ENCODE measurements at places on chromosomes 6 and 20.

GRCh38 chr20:37703035-37703845 is 9.4 kb downstream of the CTNNBL1 start:
- peak; percentile 23 for DNase-seq

DNA sequence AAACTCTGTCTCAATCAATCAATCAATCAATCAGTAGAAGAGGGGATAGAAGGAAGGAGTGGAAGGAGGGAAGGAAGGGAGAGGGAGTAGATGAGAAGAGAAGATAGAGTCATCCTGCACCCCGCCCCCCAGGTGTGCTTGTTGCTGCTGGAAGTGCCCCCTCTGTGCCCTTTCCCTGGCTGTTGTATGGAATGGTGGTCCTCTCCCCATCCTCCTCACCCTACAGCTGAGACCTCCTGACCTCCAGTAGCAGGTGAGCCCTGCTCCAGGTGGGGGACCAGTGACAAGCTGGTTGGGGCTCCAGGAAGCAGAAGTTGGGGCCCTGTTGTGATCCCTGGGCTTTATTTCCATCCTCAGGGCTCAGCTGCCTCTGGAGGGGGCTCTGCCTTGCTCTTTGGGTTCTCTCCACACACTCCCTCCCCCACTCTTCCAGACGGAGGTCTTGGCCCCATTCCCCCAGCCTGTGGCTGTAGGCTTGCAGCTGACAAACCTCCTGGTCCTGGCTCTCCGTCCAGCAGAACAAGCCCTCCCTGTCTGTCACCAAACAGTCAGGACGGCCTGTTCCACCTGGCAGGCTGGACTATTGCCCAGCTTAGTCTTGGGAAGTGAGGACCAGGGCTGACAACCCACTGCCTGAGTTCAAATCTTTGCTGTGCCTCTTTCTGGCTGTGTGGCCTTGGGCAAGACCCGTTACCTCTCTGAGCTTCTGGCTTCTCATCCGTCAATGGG is 26.0 kb upstream of the SCRT2 start:
- DNase-seq = no peak

- no peak for DNase-seq
Observed at GRCh38 chr6:133130863-133131262, 110.3 kb upstream of the EYA4 start.

DNA sequence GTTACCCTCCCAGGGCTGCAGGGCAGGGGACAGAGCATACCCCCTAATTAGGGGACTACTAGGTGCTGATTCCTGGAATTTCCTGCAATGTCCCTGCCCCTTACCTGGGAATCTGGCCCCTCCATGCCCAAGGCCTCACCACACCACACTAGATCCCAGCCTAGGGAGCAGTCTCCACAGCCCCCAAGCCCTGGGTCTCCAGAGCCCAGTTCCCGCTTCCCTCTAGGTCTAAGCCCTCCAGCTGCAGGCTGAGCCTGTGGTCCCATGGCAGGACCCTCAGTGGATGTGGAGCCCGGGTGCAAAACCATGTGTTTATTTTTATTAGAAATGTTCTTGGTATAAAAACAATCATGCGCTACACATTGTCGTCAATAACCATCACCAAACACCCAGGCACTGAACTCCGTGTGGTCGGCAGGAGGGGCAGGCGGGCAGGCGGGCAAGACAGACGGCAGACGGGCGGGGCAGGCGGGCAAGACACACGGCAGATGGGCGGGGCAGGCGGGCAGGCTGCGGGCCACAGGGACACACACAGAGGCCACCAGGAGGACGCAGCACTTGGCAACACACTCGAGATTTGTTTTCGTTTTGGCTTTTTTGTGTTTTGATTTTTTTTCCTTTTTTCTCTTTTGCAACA is 124.2 kb downstream of the GRM4 start:
- no peak for DNase-seq

DNA sequence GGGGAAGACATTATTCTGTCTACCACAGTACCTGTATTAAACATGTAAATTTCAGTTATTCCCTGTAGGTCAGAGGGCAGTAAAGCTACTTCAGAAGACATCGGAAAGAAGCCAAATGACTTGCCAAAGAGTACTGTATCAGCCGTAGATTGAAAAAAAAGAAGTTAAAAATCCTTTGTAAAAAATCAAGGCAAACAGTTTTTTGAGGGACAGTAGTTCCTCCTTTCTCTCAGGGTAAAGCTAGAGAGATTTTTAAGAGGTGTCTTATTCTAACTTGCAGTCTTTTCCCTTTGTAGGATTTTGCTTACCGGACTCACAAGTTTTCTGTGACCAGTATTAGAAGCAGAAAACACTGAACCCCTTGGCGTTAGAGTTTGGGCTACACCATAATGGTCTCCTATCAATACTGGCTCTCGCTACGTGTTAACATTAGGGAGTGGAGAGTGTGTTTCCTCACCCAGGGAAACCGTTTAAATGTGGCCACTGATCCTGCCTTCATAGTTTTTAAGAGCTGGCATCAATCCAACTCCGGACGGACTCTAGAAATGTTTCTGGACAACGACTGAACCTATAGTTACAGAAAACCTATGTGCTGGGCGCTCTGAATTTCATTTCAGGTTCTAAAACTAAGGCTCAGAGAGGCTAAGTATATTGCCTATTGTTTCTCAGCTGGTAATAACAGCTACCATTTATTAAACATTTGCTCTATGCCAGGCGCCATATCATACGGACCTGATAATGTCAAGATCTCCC is 1.3 kb upstream of the ASXL1 start:
- DNase-seq = no peak

- no peak for DNase-seq
Observed at GRCh38 chr6:9463311-9463710, 951.6 kb downstream of the TFAP2A start.

- DNase-seq = no peak
Observed at GRCh38 chr6:40387127-40387870, 199.9 kb downstream of the LRFN2 start.

DNA sequence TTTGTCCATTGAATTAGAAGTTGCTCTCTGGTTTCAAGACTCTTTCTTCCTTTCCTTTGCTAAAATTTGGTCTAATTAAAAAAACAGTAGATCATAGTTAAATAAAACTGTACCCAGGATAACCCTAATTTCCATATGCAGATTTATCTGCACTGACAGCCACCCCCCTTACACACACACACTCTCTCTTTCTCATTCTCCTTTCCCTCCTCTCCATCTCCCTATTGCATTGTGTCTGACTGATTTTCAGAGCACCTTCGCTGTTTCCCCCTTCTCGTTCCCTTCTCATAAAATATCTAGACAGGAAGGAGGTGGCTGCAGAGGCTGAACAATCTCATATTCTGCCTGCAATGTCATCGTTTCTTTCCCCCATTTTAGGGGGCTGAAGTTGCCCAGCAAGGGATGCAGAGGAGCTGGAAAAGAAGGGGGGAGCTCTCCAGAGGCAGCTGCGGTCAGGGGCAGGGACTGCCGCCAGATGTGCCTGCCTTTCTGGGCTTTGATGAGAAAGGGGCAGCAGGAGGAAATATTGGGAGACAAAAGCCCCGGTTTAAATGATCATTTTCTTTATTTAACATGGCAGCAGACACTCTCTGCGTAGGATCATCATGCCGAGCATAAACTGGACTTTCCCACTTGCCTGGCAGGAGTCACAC is 22.5 kb upstream of the MMS22L start:
- DNase-seq = no peak

- DNase-seq = no peak
Observed at GRCh38 chr6:106614166-106614565, 15.1 kb downstream of the RTN4IP1 start.

DNA sequence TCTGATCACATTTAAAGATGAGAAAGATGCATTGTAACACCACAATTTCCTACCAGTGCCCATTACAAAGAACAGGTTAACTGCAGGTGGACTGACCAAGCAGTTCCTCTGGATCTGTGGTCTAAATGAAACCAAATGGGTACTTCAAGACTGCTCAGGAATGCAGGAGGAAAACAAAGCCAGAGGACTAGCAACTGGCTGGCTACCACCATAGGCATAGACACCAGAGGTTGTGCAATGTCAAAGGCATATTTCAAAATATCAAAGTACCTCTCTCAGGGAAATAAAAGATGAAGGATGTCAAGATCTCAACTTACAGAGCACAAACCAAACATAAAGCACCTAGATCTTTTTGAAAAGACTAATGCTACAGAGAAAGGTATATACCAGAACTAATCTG is 65.5 kb downstream of the GMDS start:
- DNase-seq = peak; percentile 23

DNA sequence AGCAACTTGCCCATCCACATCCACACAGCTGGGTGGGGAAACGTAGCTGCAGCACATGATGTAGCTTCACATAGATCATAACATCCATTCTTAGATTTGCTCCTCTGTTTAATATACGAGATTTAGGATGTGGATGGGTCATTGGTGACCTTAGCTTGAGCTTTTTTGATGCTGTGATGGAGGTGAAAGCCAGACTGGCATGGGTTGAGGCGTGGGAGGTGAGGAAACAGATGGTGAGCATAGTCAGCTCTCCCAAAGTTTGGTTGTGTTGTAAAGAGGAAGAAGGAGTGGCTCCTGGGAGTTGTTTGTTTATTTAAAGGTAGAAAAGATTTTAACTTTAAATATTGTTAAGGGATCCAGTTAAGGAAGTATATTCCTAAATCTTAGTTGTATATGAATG is 5.3 kb downstream of the ARFGEF2 start:
- DNase-seq = no peak

DNA sequence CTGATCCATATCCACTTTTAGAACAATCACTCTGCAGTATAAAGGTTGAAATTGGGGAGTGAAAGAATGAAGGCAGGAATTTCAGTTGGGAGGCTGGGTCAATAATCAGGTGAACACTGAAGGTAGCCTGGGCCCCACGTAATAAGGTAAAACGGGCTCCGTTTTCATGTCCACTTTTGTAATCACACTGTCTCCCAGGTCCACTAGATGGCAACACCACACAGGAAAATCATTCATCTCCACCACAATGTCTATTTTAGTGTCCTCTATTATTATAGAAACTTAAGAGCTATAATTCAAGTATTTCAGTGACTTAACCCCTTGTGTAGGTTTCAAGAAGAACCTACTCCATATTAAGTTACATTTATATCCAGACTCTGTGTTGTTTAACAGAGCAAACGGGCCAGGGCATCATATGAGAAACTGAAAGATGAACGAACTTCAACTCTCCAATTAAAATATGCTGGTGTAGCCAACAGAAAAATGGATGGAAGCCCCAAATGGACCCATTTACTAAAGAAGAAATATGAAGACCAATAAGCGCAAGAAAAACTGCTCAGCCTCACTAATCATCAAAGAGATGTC is 45.9 kb upstream of the MC3R start:
- DNase-seq = no peak

GRCh38 chr20:52160621-52161204 is 30.9 kb downstream of the ZFP64 start:
- no peak for DNase-seq

GRCh38 chr20:53838311-53838868 is 232.0 kb downstream of the BCAS1 start:
- no peak for DNase-seq

GRCh38 chr6:158388727-158389126 is 76.5 kb downstream of the TULP4 start:
- DNase-seq = no peak

DNA sequence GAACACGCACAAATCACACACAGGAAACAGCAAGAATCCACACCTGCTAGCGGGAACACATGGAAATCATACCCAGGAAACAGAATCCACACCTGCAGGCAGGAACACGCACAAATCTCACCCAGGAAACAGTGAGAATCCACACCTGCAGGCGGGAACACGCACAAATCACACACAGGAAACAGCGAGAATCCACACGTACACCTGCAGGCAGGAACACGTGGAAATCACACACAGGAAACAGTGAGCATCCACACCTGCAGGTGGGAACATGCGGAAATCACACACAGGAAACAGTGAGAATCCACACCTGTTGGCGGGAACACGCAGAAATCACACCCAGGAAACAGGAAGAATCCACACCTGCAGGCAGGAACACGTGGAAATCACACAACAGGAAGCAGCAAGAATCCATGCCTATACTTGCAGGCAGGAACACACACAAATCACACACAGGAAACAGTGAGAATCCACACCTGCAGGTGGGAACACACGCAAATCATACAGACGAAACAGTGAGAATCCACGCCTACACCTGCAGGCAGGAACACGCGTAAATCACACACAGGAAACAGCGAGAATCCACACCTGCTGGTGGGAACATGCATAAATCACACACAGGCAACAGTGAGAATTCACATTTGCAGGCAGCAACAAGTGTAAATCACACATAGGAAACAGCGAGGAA is 108.6 kb downstream of the DLL1 start:
- no peak for DNase-seq

- DNase-seq = peak; percentile 14
Observed at GRCh38 chr6:135331002-135331401, 149.9 kb downstream of the MYB start.

GRCh38 chr6:33894438-33894837 is 90.6 kb upstream of the MLN start:
- DNase-seq = peak; percentile 59

GRCh38 chr6:42704251-42704936 is 18.0 kb downstream of the PRPH2 start:
- no peak for DNase-seq

DNA sequence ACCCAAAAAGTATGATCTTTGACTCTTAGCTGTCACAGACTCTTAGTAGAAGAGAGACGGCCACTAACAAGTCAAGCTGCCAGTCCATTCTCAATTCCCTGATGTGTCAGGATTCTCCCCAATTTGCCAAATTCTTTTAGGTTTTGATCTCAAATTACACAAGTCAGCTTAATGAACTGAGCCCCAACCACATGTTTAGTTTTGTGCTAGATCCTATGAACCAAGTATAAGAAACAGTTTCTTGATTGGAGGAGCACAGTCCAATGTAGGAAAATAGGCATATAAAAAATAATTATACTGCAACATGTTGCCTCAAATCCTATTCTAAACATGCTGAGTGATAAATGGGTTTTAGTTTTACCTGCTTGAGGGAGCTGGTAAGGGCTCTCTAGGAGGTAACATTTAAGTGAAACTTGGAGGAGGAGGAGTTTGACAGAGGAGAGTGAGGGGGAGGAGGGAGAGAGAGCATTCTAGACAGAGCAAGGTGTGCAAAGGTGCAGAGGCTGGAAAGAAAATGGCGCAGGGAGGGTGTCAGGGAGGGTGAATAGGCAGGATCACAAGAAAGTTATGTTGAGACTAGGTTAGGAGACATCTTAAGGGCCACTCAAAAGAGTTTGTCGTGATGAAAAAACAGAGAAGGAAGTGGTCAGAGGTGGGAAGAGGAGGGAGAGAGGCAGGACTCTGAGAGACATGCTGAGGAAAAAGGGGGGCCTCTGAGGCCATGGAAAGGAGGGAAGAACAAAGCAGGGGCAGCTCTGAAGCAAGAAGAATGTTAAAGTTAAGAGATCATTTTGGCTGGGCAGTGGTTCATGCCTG is 22.8 kb upstream of the FAM83C start:
- DNase-seq = no peak

GRCh38 chr20:24960861-24961260 is 11.8 kb downstream of the CST7 start:
- DNase-seq = no peak
